ENCODE measurements at places on chromosomes 6 and 20. TPM values are rescaled to one million over a fixed set of nuclear protein-coding genes. Genes with fewer than 3 reads are reported as not detected.

DNA sequence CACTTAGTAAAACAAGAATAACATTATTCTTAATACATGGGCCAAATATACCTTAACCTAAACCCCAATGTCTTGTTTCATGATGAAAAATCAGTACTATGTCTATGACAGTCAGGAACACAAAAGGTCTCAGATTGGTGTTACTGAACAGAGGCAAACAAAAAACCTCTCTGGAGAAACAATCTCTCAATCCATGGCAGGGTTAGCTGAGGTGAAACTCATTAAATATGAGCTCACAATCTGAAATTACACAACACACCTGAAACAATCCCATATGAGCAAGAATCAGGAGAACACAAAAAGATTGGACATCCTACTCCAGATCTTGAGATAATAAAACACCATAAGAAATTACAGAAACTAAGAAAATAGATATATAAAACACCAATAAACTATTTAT lies 6.5 kb upstream of the SLC17A4 start:
- no peak overlapping the region for H3K4me3 ChIP-seq
- H3K36me3 ChIP-seq = no peaks in the 10 kb centered on the region
- no peaks in the 10 kb centered on the region for H3K4me1 ChIP-seq
- DNase-seq = no peak
- no peak overlapping the region for H3K27ac ChIP-seq

The TAGAP gene
- total RNA-seq = 7.7 TPM

The CD93 gene
- total RNA-seq = 33.4 TPM

DNA sequence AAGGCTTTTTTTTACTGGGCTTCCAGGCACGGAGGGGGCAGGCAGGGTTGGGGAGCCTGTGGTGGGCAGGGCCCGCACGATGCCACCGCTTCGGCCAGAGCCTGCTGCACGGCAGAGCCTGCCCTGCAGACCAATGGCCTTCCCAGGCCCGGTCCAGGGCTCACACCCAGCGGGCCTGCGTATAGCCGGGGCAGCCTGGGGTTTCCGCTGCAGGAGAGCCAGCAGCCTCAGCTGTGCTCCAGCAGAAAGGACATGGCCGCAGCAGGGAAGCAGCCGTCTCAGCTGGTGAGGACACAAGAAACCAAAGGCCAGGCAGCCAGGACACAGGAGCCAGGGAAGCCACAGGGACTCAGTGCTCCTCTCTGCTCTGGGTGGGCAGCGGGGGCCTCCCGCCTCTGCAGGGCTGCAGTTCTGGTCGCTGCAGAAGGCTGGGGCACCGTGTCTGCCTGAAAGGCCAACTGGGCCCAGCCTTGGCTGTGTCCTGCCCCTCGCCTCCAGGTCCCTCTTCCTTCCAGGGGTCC lies 90.6 kb downstream of the TTLL2 start:
- no peak overlapping the region for H3K27ac ChIP-seq
- no peaks in the 10 kb centered on the region for H3K27me3 ChIP-seq
- H3K4me1 ChIP-seq = no peaks in the 10 kb centered on the region
- DNase-seq = no peak

DNA sequence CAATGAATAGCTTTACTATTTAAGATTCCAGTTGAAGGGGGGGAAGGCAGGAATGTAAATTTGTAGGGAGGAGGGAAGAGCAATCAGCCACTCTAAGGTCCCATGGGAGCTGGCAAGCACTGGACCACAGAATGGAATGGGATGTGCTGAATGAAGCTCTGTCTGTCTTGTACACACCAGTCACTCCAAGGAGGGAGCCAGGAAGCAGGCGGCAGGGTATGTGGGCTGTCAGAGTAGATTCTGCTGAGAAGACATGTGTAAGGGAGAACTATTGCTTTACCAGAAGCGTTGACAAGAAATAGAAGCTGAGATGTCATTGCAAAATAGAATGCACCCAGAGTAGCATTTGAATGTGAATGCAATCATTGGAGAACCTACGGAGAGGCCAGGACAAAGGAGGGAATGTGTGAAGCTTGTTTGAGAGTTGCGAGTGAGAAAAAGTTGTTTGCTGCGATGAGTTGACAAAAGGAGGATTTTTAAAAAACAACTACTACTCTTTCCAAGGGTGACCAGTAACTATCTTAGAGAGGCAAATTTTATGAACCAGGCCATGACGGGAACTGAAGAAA lies 25.2 kb upstream of the PDE7B start:
- no peak overlapping the region for H3K27ac ChIP-seq
- DNase-seq = no peak
- no peaks in the 10 kb centered on the region for H3K27me3 ChIP-seq
- H3K4me3 ChIP-seq = no peak overlapping the region

DNA sequence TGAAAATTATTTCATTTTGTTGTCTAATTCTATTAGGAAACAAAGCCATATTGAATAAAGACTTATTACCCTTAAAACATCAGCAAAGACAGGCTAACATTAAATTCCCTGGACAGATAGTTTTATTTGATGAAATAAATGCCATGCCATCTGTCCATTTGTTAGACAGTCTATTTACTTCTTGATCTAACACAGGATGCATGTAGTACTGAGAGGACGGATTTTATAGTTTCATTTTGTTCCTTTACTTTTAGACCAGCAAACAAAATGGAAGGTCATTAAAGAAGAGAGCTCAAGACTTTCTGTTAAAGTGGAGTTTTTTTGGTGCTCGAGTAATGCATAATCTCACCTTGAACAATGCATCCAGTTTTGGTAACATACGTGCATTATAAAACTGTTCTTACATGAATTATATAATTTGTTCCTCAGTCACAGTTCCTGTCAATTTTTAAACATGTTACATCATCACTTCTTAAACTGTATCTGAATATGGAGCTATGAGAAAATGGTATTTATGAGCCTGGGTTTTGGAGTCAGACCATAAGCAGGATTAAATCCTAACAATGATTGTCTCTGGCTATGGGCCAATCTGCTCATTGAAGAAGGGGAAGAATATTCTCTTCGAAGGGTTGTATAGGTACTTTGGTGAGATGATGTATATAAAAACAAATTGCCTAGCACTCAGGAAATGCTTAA lies 46.0 kb downstream of the RFX6 start:
- no peak overlapping the region for H3K4me3 ChIP-seq
- H3K27me3 ChIP-seq = no peaks in the 10 kb centered on the region
- no peak overlapping the region for H3K27ac ChIP-seq
- DNase-seq = no peak

- no peak for DNase-seq
- no peaks in the 10 kb centered on the region for H3K27me3 ChIP-seq
- H3K27ac ChIP-seq = no peak overlapping the region
- H3K36me3 ChIP-seq = no peaks in the 10 kb centered on the region
- peaks cover 15% of the 10 kb centered on the region for H3K4me1 ChIP-seq
- H3K4me3 ChIP-seq = no peak overlapping the region
Measured at GRCh38 chr20:51077686-51078060, 54.8 kb upstream of the KCNG1 start.

GRCh38 chr6:28353981-28354676 lies 4.4 kb downstream of the ZKSCAN3 start:
- H3K27me3 ChIP-seq = no peaks in the 10 kb centered on the region
- no peak for DNase-seq
- peaks cover 4% of the 10 kb centered on the region for H3K36me3 ChIP-seq
- peaks cover 20% of the 10 kb centered on the region for H3K4me1 ChIP-seq
- no peak overlapping the region for H3K27ac ChIP-seq

GRCh38 chr20:21238818-21239536 lies 64.2 kb upstream of the XRN2 start:
- no peaks in the 10 kb centered on the region for H3K27me3 ChIP-seq
- no peak overlapping the region for H3K27ac ChIP-seq
- no peak overlapping the region for H3K4me3 ChIP-seq
- H3K36me3 ChIP-seq = peaks cover 14% of the 10 kb centered on the region

Measured in spinal cord (tissue), 10 donors.